T-helper 22 cell (primary cell): ENCODE measurements at places on chromosomes 5 and 9.
A peak's percentile ranks its signal among the peaks of the same experiment; 100 is the strongest.

- no peak for DNase-seq
Observed at GRCh38 chr9:3509926-3510325, 15.9 kb downstream of the RFX3 start.

- no peak for DNase-seq
Observed at GRCh38 chr5:168128111-168128510, 163.3 kb upstream of the WWC1 start.

DNA sequence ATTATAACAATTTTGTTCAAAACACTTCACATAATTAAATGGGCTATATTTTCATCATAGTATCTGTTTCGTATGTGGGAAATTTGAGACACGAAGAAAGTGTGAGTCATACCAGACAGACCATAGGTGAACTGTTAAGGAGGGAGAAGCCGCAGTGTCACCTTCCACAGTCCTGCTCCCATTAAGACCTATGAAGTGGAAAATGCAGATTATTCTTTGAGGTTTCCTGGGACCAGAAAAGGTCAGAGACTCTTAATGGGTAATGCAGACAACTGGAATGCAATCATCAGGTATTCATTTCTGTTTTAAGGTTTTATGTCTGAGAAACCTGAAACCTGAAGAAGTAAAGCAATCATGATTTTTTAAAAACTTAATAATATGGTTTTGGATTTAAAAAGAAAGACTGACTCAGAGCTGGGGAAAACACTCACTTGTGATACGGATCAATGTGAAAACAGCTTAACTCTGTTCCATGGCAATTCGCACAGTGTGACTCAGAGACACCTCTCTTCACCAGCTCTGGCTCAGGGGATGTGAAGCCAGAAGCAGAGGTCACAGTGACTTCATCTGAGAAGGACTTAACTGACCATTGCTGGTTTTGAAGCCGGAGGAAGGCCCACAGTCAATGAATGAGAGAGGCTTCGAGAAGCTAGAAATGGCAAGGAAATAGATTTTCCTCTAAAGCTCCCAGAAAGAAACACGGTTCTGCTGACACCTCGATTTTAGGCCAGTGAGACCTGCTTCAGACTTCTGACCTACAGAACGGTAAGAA is 17.2 kb upstream of the GCNT1 start:
- no peak for DNase-seq

DNA sequence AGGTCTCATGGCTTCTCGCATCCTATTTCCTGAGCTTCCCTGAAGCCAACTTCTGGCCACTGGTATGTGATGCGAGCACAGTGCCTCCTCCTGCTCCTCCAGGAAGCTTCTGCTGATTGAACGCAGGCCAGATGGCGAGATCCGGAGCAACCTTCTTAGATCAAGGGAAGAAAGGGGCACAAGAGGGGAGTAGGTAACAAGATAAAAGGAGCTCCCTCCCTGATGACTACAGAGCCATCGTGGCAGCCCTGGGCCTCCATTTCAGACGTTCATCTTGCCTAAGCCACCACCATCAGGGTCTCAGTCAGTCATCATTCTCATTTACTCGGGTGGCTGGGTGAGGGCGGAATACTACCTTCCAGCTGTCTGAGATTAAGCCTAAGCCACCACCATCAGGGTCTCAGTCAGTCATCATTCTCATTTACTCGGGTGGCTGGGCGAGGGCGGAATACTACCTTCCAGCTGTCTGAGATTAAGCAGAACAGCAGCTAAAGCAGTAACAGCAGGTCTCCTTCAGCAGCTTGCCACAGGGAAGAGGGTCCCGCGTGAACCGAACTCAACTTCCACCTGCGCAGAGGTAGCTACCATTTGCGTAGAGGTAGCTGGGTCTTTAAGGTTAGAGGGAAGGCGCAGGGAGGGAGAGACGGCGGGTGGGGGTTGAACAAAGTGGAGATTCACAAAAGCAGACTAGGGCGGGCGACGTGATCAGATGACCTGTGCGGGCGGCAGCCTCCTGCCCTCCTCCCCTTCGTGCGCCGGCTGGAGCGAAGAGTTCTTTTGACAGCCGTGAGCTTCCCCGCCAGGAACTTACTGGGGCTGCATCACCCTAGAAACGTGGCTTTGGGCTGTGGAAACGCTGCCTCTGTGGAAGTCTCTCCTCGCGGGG is 27.9 kb upstream of the MGAT1 start:
- DNase-seq, result peak; percentile 59

DNA sequence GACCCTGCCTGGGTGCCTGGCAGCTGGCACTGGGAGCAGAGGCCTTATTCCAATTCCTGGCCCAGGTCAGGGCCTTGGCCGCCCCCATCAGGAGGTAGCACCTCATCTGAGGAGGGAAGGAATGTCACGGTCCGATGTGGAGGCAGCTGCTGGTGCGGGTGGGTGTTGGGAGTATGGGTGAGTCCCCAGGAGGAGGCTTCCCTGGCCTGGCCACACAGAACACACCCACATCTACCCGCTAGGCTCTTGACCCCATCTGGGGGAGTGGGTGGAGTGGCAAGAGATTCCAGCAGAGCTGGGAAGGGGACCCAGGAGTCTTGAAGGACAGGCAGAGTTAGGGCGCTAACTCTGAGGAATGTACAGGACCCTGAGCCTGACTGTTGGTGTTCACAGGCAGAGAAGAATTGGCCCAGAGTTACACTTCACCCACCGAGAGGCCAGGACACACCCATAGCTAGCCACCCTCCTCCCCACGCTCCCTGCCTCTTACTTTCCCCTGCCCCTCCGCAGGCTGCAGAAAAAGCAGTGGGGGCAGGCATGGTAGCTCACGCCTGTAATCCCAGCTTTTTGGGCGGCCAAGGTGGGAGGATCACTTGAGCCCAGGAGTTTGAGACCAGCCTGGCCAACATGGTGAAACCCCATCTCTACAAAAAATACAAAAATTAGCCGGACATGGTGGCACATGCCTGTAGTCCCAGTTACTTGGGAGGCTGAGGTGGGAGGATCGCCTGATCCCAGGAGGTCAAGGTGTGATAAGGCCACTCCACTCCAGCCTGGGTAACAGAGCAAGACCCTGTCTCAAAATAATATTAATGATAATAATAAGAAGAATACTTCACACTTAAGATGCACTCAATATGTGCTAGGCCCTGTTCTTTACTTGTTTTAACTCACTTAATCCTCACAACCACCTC is 6.0 kb downstream of the OLFML2A start:
- DNase-seq, result no peak

DNA sequence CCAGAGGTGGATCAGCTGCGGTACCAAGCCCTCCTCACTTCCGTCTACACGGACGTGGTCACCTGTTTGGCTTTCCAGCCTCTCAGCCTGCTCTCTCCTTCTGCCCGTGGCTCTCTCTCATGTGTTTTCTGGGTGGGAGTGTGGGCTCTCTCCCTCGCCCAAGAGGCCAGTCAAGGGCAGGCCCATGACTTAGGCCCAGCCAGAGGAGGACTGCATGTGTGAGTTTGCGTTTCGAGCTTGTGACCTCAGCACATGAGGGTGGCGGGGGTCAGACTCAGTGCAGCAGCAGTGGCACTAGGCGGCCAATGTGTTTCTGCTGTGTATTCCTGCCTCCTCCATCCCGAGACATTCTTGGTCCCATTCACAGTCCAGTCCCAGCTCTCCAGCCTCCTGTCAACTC is 82.5 kb upstream of the SMIM23 start:
- DNase-seq, result no peak

GRCh38 chr9:79433703-79434102 is 138.1 kb upstream of the TLE4 start:
- DNase-seq, result no peak

DNA sequence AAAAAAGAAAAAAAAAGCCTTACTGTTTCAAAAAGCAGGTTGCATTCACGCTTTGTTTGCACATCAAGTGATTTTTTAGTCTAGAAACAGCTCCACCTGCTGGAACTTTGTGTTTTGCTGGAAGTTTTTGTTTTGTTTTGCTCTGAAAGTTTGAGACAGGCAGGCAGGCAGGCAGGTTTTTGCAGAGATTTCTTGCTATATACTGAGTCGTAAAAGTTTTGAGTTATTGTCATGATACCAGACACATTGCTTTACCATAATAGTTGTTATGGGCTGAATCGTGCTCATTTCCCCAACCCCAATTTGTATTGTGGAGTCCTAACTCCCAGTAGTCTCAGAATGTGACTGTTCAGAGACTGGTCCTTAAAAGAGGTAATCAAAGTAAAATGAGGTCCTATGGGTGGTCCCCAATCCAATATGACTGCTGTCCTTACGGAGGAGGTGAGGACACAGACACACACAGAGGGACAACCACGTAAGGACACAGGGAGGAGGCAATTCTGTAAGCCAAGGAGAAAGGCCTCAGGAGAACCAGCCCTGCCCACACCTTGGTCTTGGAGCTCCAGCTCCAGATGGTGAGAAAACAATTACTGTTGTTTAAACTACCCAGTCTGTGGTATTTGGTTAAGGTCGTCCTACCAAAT is 20.9 kb downstream of the OR2Y1 start:
- DNase-seq, result no peak

DNA sequence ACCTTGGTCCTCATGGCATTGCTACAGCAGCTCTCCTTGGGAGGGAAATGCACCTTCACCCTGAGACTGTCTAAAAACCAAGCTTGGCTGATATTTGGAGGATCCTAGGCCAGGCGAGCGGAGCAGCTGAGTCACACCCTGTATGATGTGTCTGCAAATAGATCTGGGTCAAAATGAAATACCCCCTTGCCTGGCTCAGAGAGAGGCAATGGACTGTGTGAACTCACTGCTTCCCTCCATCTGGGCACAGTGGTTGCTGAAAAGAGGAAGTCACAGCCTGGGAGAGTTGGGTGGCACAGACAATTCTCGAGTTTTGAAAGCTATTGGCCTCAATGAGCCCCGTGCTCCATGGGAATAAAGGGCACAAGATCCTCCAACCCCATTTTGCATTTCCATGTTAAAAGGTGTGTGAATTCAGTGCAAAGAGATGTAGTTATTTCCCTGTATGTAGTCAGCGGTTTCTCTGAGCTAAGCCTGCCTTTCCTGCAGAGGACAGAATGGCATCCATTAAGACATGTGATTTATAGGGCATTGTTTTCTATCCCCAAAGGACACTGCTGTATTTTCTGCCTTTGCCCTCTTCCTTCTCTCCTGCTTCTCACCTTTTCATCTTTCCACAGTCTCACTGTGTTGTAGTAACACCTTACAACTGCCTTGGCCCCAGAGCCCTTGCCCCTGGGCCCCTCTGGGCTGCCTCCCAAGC is 177.2 kb downstream of the GADD45G start:
- no peak for DNase-seq

DNA sequence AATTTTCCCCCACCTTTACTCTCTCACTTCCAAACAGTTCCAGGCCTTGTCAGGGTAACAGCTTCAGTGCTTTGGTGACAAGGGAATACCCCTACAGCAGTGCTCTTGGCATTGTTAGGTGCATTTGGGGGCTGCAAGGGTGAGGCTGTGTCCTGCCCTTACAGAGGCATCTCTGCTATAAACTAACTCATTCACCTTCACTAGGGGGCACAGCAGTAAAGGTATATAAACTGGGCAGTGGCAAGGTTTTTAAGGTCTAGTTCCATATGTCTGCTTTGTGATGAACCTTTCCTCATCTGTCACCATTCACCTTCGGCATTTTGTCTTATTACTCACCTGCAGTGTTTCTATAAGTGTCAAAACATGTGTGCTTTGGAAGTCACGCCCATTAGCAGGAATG is 79.1 kb upstream of the GPR151 start:
- DNase-seq, result no peak

DNA sequence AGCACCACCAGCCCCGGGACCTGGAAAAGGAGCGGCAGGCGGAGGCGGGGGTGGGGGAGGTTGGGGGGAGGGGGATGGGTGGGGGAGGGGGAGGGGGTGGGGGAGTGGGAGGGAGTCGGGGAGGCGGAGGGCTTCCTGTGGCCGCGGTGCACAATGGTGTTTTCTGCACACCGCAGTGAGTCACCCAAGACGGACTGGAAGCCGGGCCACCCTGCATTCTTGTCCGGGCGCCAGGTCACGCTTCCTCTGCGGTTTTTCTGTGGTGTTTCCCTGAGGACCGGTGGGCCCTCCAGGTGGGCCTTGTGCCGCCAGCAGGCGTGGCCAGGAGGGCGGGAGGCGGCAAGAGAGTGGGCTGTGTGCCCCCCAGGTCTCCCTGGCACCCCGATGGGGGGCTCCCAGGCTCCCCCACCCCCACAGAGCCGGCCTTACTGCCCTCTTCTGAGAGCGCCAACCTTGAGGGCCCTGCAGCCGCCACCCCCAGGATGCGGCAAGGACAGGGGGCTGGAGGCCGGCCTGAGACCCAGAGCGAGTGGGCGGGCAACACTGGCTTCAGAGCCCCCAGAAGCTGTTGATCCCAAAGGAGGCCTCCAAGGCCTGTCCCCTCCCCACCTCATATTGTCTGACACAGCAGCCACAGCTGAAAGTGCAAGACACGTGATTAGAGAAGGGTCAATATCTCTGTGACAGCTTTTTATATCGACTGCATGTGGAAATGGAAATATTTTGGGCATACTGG is 11.1 kb downstream of the EXD3 start:
- DNase-seq, result no peak

DNA sequence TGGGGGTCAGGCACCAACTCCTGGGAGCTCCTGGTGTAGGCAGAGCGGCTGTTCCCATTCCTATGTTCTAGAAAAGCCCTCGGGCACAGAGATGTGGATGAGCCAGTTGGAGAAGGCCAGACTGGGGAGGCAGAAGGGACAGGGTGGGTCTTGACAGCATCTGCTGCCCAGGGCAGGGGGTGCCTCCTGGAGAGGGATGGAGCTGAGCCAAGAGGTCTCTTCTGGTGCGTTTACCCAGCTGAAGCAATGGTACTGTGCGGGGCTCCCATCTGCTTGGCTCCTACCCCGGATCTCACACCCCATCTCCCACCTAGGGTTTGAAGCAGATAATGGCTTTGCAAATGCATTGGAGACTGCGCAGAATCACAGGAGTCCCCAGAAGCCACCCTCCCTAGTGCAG is 41.3 kb downstream of the SHB start:
- DNase-seq, result no peak

- peak; percentile 23 for DNase-seq
Observed at GRCh38 chr9:2015581-2016407, 647 bp downstream of the SMARCA2 start.

- DNase-seq, result no peak
Observed at GRCh38 chr5:154346427-154346826, 99.4 kb upstream of the SAP30L start.

- DNase-seq, result no peak
Observed at GRCh38 chr9:114428466-114428865, 40.7 kb upstream of the AKNA start.

GRCh38 chr5:93303291-93303691 is 277.7 kb downstream of the NR2F1-AS1 start:
- DNase-seq, result no peak
